ENCODE measurements at places on chromosomes 13 and 19. TPM values are rescaled to one million over a fixed set of nuclear protein-coding genes. Genes with fewer than 3 reads are reported as not detected.

NBEA gene
- polyA plus RNA-seq: 13.1 TPM

GRCh38 chr19:14416817-14417231, 2.3 kb downstream of the DDX39A start:
- no peak for DNase-seq

DNA sequence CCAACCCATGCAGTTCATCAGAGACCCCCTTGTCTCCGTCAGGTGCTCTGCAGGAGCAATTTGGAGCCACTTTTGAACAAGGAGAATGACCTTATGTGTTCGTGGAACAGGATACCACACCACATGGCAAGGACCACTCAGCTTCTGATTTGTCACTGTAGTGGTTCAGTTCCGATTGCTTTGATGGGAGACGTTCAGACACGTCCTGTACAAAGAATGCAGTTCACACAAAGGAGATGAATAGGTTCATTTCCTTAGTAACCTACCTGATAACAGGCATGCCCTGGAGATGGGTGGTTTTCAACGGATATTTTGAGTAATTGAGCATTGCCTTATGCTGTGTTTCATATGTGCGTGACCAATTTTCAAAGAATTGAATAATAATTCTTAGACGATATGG, 17.2 kb downstream of the FGF9 start:
- no peak for DNase-seq

DNA sequence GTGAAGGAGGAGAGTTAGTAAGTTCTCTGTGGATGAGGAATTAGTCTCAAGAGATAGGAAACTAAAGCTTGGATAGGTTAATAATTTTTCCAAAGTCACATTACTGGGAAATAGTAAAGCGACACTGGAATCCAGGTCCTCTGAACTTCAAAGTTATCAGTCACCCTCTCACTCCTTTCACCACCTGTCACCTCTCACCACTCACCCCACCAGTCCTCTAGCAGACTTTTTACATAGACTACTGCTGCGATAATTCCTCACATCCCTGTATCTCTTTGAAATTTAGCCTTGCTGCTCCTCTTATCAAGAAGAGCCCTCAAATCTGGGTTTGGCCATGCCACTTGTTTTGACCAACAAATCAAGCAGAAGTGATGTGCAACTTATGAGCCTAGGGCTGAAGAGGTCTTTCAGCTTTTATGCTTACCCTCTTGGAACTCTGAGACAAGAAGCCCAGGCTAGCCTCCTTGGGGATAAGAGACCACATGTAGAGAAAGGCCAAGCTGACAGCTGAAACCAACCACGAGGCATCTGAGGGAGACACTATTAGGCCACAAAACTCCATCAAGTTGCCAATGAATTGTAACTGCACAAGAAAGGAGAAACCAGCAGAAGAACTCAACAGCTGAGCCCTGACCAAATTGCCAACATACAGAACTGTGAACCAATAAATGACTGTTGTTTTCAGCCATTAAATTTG, 41.2 kb downstream of the STARD13 start:
- no peak for DNase-seq

- DNase-seq: no peak
Observed at GRCh38 chr19:58311345-58311865, 6.2 kb downstream of the ERVK3-1 start.

DNA sequence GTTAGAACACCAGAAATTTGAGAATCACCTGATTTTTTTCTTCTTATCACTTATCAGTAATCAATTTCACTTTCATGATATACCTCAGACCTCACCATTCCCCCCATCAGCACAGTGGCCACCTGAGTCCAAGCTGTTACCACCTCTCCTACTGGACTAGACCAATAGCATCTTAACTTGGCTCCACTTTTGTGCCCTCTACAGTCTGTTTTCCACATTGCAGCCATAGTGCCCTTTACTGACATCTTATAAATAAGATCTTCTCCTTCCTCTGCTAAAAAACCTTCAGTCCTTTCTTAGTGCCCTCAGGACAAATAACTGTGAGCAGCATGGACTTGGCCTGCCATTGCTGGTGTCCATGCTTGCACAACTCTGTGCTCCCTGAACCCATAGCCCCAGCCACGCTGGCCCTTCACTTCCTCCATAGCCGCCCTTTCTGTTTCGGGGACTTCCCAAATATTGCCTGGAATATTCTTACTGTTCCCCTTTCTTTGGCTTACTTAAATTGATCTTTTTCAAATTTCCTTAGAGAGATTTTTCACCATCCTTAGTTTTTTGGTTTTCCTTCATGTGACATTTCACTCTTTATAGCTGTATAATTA, 380.8 kb downstream of the LMO7 start:
- DNase-seq: no peak
